ENCODE measurements at places on chromosomes 4 and X. TPM values are rescaled to one million over a fixed set of nuclear protein-coding genes. Genes with fewer than 3 reads are reported as not detected.

The ABLIM2 gene
- 4.1 TPM for total RNA-seq

GRCh38 chr4:18556402-18556801 lies 534.8 kb upstream of the LCORL start:
- no peak for DNase-seq
- H3K4me3 ChIP-seq: no peak overlapping the region
- H3K4me1 ChIP-seq: no peaks in the 10 kb centered on the region
- no peaks in the 10 kb centered on the region for H3K36me3 ChIP-seq

The CLNK gene
- not detected for total RNA-seq

The FREM3 gene
- total RNA-seq: not detected

The SPATA18 gene
- 1.8 TPM for total RNA-seq

GRCh38 chrX:136750364-136750763 lies 30.4 kb downstream of the ARHGEF6 start:
- no peak overlapping the region for H3K27ac ChIP-seq
- DNase-seq: no peak
- H3K27me3 ChIP-seq: no peaks in the 10 kb centered on the region

DNA sequence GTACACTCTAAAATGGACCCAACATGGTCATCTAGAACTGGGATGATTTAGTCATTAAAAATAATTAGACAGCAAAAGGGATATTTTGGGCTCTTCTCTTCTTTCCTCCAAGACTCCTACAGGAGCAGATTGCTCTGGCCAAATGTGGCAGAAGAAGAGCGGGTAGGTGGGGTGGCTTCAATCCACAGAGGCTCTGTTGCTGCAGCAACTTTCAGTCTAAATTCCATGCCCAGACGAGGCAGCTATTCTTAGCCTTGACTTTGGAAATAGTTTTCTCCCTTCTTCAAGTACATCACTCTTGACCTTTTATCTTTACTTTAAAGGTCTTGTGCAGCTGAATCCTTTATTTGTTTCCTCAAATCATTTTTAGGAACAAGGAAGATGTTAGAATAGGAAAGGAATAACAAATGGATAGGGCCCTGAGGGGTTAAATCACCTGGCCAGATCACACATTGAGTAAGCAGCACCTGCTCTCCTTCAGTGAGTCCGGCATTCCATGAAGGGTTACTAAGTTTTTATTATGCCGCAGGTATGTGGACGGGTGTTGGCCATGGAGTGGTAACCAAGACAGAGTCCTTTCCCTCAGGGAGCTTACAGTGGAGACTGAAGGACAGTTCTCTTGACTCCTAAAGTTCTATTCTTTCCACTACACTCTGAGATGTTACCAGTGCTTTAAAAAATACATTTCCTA lies 19.3 kb upstream of the SORBS2 start:
- peaks cover 4% of the 10 kb centered on the region for H3K4me1 ChIP-seq
- no peaks in the 10 kb centered on the region for H3K36me3 ChIP-seq
- H3K27ac ChIP-seq: no peak overlapping the region
- no peak for DNase-seq
- H3K27me3 ChIP-seq: no peaks in the 10 kb centered on the region
- no peak overlapping the region for H3K4me3 ChIP-seq

The SPANXA2 gene
- total RNA-seq: not detected

The TENM3 gene
- total RNA-seq: 28.8 TPM

The BEX2 gene
- total RNA-seq: 2.2 TPM

GRCh38 chr4:68850293-68850692 lies 34.5 kb downstream of the UGT2B10 start:
- H3K4me1 ChIP-seq: no peaks in the 10 kb centered on the region
- no peaks in the 10 kb centered on the region for H3K36me3 ChIP-seq
- DNase-seq: no peak
- no peaks in the 10 kb centered on the region for H3K27me3 ChIP-seq
- no peak overlapping the region for H3K27ac ChIP-seq

- H3K36me3 ChIP-seq: no peaks in the 10 kb centered on the region
- H3K4me3 ChIP-seq: no peak overlapping the region
- H3K4me1 ChIP-seq: no peaks in the 10 kb centered on the region
- H3K27me3 ChIP-seq: no peaks in the 10 kb centered on the region
- no peak overlapping the region for H3K27ac ChIP-seq
Measured at GRCh38 chrX:136963973-136964372, 69.8 kb downstream of the GPR101 start.

The ADAMTS3 gene
- total RNA-seq: 0.81 TPM

The DSPP gene
- total RNA-seq: not detected

DNA sequence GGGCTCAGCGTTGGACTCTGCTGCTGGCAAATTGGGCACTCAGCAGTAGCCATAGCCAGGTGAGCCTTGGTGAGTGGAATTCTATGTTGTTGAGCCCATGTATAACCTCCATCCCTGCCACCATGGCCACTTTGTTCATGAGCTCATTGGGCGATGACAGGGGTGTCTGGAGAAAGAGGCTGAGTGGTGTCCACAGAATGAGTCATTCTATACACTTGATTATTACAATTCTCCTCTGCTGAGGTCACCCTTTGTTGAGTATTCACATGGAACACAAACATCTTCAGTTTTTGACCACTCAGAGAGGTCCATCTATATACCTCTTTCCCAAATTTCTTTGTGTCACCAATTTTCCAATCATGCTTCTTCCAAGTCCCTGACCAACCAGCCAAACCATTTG lies 1341.7 kb downstream of the PCDH7 start:
- DNase-seq: no peak
- no peak overlapping the region for H3K4me3 ChIP-seq
- H3K36me3 ChIP-seq: no peaks in the 10 kb centered on the region
- no peaks in the 10 kb centered on the region for H3K4me1 ChIP-seq

DNA sequence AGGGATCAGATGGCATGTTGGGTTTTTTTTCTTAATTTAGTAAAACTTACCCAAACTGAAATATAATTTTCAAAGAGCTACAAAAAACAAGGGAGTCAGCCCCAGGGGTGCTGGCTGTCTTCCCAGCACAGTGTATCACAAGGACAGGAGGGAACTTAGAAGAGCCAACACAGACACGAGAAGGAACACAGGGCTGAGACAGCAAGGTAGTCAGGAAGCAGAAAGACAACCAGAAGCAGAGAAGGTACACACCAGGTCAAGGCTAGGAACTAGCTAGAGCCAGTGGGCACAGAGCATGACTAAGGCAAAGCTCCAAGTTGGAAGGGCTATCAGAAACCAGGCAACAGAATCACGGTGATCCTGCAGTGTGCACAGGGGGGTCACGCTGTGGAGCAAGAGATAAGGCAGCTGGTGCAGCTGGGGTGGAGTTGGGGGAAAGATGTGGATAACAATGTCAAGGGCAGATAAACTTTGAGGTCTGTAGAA lies 168.7 kb downstream of the NR3C2 start:
- H3K27me3 ChIP-seq: no peaks in the 10 kb centered on the region
- H3K4me1 ChIP-seq: peaks cover 17% of the 10 kb centered on the region
- H3K27ac ChIP-seq: no peak overlapping the region
- no peak overlapping the region for H3K4me3 ChIP-seq
- DNase-seq: no peak
- no peaks in the 10 kb centered on the region for H3K36me3 ChIP-seq

The ARX gene
- total RNA-seq: not detected

The HELT gene
- not detected for total RNA-seq

The PLP2 gene
- 52.1 TPM for total RNA-seq

The CCDC158 gene
- 0.82 TPM for total RNA-seq

- H3K36me3 ChIP-seq: no peaks in the 10 kb centered on the region
- no peak for DNase-seq
- H3K4me3 ChIP-seq: no peak overlapping the region
- no peaks in the 10 kb centered on the region for H3K27me3 ChIP-seq
- H3K4me1 ChIP-seq: no peaks in the 10 kb centered on the region
Measured at GRCh38 chrX:131047180-131047579, 11.0 kb upstream of the ARHGAP36 start.

The GAGE12F gene
- not detected for total RNA-seq

The SH3BP2 gene
- 49.3 TPM for total RNA-seq
